ENCODE measurements at places on chromosomes 1 and 21. TPM values are rescaled to one million over a fixed set of nuclear protein-coding genes. Genes with fewer than 3 reads are reported as not detected.

F5 gene
- not detected for total RNA-seq

GABRD gene
- 1.8 TPM for total RNA-seq

ATP6V1G3 gene
- not detected for total RNA-seq

MATN1 gene
- 0.28 TPM for total RNA-seq

GRCh38 chr1:30808067-30808662 is 50.6 kb upstream of the LAPTM5 start:
- H3K27ac ChIP-seq, result no peak overlapping the region
- no peak overlapping the region for H3K4me3 ChIP-seq
- no peaks in the 10 kb centered on the region for H3K36me3 ChIP-seq
- DNase-seq, result no peak
- H3K27me3 ChIP-seq, result peaks cover 2% of the 10 kb centered on the region

GRCh38 chr1:185670187-185670627 is 64.0 kb upstream of the HMCN1 start:
- H3K27ac ChIP-seq, result no peak overlapping the region
- H3K4me1 ChIP-seq, result peaks cover 2% of the 10 kb centered on the region
- no peak overlapping the region for H3K4me3 ChIP-seq
- H3K36me3 ChIP-seq, result no peaks in the 10 kb centered on the region

DNA sequence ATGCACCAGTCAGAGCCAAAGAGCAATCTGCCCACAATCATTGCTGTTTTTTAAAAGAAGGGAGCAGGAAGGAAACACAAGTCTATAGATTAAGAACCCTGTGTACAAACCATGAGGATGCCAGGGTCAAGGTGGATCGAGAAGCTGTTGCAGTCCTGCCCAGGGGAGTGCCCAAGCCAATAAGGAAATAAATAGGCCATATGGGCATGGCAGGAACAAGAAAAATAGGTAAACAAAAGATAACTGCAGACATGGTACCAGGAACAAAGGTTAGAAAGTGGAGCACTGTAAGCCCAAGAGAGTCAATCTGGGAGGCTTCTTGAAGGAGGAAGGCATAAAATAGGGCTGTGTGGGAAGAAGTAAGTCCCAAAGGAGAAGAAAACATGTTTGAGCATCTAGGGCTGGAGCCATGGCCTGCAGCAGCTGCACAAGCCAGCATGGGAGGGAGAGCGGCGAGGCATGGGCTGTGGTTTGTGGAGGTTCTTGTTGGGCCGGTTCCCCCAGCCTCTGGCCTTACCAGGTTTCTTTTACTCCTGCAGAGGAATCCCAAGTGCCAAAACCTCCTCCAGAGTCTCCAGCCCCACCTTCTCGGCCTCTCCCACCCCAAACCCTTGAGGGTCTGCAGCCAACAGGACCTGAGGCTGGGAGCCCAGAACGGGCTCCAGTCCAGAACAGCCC is 13.6 kb downstream of the INAVA start:
- H3K4me3 ChIP-seq, result no peak overlapping the region
- DNase-seq, result no peak
- H3K27ac ChIP-seq, result no peak overlapping the region

DNA sequence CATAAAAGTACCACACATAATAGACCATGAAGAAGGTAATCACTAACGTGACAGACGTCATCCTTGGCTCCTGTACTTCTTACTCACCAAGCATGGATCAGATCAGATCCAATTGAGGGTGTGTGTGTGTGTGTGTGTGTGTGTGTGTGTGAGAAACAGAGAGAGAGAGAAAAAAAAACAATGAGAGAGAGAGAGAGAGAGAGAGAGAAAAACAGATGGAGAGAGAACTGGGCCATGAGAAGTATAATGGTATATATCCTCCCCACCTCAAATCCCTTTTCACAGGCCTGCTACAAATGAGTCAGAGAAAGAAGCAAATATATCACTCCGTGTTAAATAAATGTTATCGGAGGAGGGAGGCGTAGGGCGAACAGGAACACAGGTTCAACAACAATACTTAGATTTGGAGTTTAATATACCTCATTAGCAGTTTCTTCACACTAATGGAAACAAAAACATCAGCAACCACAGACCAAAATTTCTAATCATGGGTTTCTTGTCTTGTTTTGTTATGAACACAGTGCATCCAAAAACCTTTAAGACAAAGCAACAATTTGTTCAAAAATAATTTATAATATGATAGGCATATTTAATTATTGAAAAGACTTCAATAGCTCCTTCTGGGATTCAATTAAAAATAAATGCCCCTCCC is 45.3 kb downstream of the TIAM1 start:
- H3K4me1 ChIP-seq, result no peaks in the 10 kb centered on the region
- no peak overlapping the region for H3K4me3 ChIP-seq
- no peaks in the 10 kb centered on the region for H3K27me3 ChIP-seq
- H3K36me3 ChIP-seq, result no peaks in the 10 kb centered on the region
- H3K27ac ChIP-seq, result no peak overlapping the region
- no peak for DNase-seq

GRCh38 chr1:202311875-202312635 is 29.7 kb downstream of the UBE2T start:
- H3K36me3 ChIP-seq, result no peaks in the 10 kb centered on the region
- H3K4me1 ChIP-seq, result peaks cover 2% of the 10 kb centered on the region
- H3K4me3 ChIP-seq, result no peak overlapping the region
- no peaks in the 10 kb centered on the region for H3K27me3 ChIP-seq

DNA sequence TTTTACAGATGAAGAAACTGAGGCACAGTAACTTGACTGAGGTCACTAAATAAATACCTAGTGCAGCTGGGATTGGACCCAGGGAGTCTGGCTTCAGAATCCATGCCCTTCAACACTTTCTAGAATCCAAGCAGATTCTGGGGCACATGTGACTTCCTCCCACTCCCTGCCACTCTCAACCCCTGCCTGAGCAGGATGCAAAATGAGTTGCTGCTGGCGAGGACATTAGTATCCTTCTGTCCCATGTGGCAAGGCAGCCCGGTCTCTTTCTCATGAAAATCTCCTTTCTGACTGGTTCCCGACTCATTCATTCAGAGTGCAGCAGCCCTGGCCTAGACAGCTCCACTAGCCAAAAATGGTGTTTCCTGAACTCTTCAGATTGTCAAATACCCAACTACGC is 28.4 kb downstream of the TNNT2 start:
- H3K4me3 ChIP-seq, result no peak overlapping the region
- H3K4me1 ChIP-seq, result peaks cover 13% of the 10 kb centered on the region
- no peaks in the 10 kb centered on the region for H3K36me3 ChIP-seq
- H3K27me3 ChIP-seq, result 0 out of 2 replicates have a peak, but pooled peaks cover 3% of the 10 kb centered on the region
- H3K27ac ChIP-seq, result no peak overlapping the region
- no peak for DNase-seq

DNA sequence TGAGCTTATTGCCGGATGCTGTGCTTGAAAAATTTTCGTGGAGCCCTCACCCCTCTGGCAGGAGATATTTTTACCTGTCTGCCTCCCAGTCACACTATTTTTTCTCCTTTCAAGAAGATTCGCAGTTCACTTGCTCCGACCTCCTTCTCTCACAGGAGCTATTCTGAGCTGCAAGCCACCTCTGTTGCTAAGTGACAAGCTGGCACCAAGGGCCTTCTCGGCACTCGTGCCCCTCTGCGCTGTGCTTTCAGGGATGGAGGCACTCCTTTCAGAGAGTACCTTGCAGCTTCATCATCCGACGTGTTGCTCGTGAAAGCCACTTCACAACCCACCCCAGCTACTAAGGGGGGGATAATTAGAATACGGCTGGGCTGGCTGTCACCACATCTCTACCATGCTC is 11.6 kb downstream of the SLC6A17 start:
- no peaks in the 10 kb centered on the region for H3K4me1 ChIP-seq
- H3K36me3 ChIP-seq, result no peaks in the 10 kb centered on the region
- no peak overlapping the region for H3K4me3 ChIP-seq
- H3K27me3 ChIP-seq, result no peaks in the 10 kb centered on the region
- no peak overlapping the region for H3K27ac ChIP-seq
- no peak for DNase-seq

DNA sequence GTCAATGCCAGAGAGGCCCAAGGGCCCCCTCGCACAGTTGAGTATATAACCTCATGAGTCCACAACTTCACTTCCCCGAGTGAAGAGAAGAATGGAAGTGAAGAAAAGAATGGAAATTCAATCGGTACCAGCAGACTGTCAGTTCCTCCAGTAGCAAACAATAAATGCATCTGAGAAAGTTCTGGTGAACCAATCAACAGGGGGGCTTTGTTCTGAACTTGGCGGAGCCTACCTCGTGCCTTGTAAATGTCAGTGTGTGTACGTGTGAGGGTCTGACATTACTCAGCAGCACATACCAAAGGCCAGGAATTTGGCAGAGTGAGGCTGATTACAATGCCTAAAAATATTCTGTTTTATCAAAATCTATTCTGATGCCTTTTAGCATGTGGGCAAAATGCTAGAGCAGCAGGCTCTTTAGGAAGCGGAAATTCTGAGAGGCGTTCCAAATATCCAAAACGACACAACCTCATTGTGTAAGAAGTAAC is 238.5 kb downstream of the LTN1 start:
- H3K4me1 ChIP-seq, result no peaks in the 10 kb centered on the region
- H3K27me3 ChIP-seq, result no peaks in the 10 kb centered on the region
- no peak overlapping the region for H3K4me3 ChIP-seq
- no peak for DNase-seq

GRCh38 chr1:44785501-44786137 is 2.4 kb downstream of the BEST4 start:
- no peak for DNase-seq
- H3K4me3 ChIP-seq, result no peak overlapping the region
- peaks cover 18% of the 10 kb centered on the region for H3K4me1 ChIP-seq
- H3K27ac ChIP-seq, result no peak overlapping the region

- H3K27me3 ChIP-seq, result no peaks in the 10 kb centered on the region
- no peaks in the 10 kb centered on the region for H3K36me3 ChIP-seq
- no peak overlapping the region for H3K4me3 ChIP-seq
- DNase-seq, result no peak
- no peak overlapping the region for H3K27ac ChIP-seq
These were observed 82.8 kb downstream of the GLIS1 start for GRCh38 chr1:53655931-53656746.

DNA sequence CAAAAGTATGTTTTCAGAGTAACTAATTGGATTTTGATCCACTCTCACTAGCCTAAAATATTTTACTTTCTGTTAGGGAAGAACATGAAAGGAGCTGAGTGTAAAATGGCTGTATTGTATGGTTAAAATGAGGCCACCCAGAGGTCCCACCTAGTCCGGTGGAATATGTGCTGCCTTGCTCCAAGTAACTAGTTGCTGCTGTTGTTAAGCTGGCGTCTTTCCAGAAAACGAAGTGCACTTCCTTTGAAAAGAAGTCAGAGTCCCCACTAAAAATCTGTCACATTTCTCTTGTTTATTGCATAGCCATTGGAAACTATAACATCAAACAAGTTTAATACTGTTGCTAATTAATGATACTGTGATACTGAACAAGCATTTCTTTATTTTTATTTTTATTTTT is 3.2 kb downstream of the SLC25A33 start:
- no peaks in the 10 kb centered on the region for H3K4me1 ChIP-seq
- DNase-seq, result no peak
- no peak overlapping the region for H3K4me3 ChIP-seq

DNA sequence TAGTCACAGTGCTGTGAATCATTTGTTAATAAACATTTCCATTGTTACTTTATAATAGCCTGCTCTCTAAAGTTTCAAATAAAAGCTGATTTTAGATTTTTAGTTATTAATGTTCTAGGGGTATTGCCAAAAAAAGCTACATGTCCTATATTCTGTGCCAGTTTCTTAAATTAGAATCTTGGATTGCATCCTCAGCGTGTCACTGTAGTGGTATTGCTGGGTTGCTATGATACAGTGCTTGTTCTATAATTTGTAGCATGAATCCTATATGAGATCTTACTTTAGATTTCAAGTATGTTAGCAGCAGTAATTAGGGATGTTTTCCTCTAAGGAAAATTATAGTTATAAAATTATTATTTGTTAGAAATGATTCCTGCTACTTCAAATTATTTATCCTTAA is 16.4 kb downstream of the PPP2R5A start:
- no peak for DNase-seq
- no peaks in the 10 kb centered on the region for H3K4me1 ChIP-seq
- no peak overlapping the region for H3K4me3 ChIP-seq
- H3K27ac ChIP-seq, result no peak overlapping the region
- no peaks in the 10 kb centered on the region for H3K27me3 ChIP-seq
- H3K36me3 ChIP-seq, result no peaks in the 10 kb centered on the region

GRCh38 chr1:176843352-176844297 is 320.9 kb downstream of the ASTN1 start:
- no peak overlapping the region for H3K27ac ChIP-seq
- no peaks in the 10 kb centered on the region for H3K27me3 ChIP-seq
- no peak for DNase-seq
- no peaks in the 10 kb centered on the region for H3K4me1 ChIP-seq
- H3K36me3 ChIP-seq, result no peaks in the 10 kb centered on the region

DNA sequence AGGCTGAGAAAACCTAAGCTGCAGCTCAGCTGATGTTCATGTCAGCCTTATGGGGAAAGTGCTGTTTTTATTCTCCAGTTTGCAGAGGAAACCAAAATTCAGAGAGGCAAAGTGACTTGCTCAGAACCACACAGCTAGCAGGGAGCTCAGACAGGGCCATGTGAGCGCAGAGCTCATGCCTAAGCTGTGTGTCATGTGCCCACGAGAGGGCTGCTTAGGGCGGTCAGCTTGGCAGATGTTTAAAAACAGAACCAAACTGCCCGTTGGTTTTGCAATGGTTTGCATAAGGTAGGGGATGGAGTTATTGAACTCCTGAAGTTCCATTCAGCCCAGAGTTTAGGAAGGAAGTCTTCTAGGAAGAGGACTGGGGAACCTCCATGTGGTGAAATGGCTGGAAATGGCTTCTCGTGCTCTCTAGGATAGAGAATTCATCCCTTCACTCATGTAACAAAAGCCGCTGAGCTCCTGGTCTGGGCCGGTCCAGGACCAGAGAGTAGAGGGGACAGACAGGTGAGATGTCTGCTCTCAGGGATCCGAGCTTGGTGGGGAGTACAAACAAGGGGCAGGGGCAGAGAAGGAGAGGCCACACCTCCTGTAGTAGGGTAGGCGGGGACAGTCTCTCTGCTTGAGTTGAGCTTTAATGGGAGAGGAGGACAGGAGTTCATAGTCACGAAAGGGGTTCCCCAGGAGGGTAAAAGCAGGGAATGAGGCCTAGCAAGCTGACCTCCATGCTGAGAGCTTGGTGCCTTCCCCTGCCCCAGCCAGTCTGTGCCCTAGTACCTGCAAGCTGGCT is 46.9 kb downstream of the ARHGEF10L start:
- H3K36me3 ChIP-seq, result peaks cover 2% of the 10 kb centered on the region
- peaks cover 46% of the 10 kb centered on the region for H3K4me1 ChIP-seq
- H3K4me3 ChIP-seq, result no peak overlapping the region
- H3K27ac ChIP-seq, result peak overlapping the region; percentile 59
- no peak for DNase-seq
- no peaks in the 10 kb centered on the region for H3K27me3 ChIP-seq
